Kidney (tissue), 22 donors: ENCODE measurements at places on chromosomes 2 and 18. TPM values are rescaled to one million over a fixed set of nuclear protein-coding genes. Genes with fewer than 3 reads are reported as not detected.
A peak's percentile ranks its signal among the peaks of the same experiment; 100 is the strongest.

The COPS9 gene
- polyA plus RNA-seq: 310 TPM

DNA sequence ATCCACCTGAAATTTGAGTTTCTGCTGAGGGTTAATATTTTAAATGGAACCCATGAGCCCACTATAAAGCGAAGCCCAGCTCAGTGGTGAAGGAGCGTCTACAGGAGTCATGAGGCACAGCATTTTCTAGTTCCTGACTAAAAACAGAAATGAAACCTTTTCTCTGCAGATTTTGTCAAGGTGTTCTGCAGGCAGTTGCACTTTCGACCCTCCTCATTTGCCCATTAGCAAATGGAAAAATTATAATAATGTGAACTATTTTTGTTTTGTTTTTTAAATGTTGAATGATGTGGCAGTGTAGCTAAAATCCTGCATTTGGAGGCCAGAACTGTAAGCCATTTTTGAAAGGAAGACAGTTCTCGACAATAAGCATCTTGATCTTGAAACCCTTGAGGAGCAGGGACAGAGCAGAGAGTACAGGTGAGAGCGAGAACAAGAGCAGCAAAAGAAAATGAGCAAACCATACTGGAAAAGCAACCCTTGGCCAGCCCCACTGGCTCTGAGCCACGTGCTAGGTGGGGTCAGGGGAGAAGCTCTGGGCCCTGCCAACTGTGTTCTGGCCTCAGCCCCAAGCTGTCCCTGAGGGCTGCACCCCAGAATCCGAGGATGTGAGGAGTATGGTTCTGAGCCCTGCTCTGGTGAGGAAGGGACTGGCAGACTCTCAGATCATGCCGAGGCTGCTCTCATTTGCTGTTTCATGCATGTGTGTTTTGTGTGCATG lies 26.4 kb upstream of the COPS8 start:
- DNase-seq: no peak
- no peak overlapping the region for H3K4me3 ChIP-seq
- H3K36me3 ChIP-seq: no peaks in the 10 kb centered on the region
- no peaks in the 10 kb centered on the region for H3K4me1 ChIP-seq
- H3K27ac ChIP-seq: no peak overlapping the region
- no peaks in the 10 kb centered on the region for H3K27me3 ChIP-seq

DNA sequence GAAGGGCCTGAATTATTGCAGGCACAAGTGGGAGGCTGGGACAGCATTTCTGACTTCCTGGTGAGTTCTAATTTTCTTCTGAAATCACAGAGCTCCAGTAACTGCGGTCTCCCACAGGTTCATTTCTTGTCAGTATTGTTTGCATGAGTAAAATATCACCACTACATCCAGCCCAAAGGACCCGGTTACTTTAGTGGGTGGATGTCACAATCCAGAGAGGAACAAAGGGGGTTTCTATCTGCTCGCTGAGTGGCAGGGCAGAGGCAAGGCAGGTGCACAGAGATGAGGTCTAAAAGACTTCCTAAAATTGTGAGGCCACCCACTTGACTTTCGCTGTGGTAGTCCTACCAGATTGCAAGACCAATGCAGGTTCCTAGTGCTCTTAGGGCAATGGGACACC lies 800.4 kb upstream of the ID2 start:
- DNase-seq: no peak
- H3K36me3 ChIP-seq: no peaks in the 10 kb centered on the region
- H3K27me3 ChIP-seq: no peaks in the 10 kb centered on the region

DNA sequence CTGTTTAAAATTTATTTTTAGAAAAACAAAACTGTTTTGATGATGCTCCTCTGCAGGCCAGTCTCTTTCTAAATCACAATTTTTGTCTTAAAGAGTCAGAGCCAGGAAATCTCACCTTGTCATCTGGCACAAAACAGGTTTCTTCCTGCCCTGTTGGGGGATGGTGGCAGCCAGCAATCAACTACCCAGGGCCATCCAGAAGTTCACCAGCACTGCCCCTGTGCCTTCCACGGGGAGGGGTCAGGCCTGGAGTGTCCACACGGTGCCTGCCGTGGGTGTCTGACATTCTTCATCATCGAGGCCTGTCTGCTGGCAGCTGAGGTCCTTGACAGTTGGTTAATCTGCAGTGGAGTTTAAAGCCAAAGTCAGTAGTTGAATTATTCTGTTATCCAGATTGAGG lies 40.0 kb upstream of the BMP10 start:
- H3K4me1 ChIP-seq: no peaks in the 10 kb centered on the region
- DNase-seq: no peak
- no peaks in the 10 kb centered on the region for H3K27me3 ChIP-seq
- H3K27ac ChIP-seq: no peak overlapping the region
- H3K36me3 ChIP-seq: no peaks in the 10 kb centered on the region

DNA sequence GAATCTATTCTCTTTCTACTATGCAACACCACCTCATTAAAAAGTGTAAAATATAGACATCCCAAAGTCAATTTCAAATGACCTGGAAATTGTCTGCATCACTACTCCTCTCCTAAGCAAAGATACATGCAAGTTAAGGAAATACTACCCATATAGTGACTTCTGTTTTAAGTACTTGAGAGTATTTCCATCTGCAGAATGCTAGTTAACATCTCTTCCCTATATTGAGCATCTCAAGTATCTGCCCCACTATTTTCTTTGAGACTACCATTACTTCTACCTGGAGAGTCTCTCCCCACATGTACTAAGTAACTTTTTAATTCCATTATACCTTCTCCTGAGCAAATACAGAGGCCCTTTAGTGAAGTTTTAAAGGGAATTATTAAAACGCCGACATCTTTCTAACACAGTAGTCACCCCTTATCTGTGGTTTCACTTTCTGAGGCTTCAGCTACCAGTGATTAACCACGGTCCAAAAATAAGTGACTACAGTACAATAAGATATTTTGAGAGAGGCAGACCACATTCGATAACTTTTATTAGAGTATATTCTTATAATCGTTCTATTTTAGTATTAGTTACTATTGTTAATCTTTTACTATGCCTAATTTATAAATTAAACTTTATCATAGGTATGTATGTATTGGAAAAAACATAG lies 21.8 kb downstream of the CWC22 start:
- peaks cover 29% of the 10 kb centered on the region for H3K36me3 ChIP-seq
- no peak overlapping the region for H3K4me3 ChIP-seq
- no peak overlapping the region for H3K27ac ChIP-seq
- H3K4me1 ChIP-seq: no peaks in the 10 kb centered on the region
- H3K27me3 ChIP-seq: no peaks in the 10 kb centered on the region
- DNase-seq: no peak

GRCh38 chr2:145992572-145992971 lies 1472.7 kb upstream of the ZEB2 start:
- DNase-seq: no peak
- no peaks in the 10 kb centered on the region for H3K4me1 ChIP-seq
- H3K36me3 ChIP-seq: no peaks in the 10 kb centered on the region
- H3K27ac ChIP-seq: no peak overlapping the region

- no peak for DNase-seq
- H3K36me3 ChIP-seq: no peaks in the 10 kb centered on the region
- no peak overlapping the region for H3K4me3 ChIP-seq
- H3K27me3 ChIP-seq: no peaks in the 10 kb centered on the region
- no peak overlapping the region for H3K27ac ChIP-seq
- H3K4me1 ChIP-seq: no peaks in the 10 kb centered on the region
Measured at GRCh38 chr18:74902147-74902455, 304.4 kb downstream of the ZNF407 start.

The CBLN2 gene
- polyA plus RNA-seq: 2.2 TPM

DNA sequence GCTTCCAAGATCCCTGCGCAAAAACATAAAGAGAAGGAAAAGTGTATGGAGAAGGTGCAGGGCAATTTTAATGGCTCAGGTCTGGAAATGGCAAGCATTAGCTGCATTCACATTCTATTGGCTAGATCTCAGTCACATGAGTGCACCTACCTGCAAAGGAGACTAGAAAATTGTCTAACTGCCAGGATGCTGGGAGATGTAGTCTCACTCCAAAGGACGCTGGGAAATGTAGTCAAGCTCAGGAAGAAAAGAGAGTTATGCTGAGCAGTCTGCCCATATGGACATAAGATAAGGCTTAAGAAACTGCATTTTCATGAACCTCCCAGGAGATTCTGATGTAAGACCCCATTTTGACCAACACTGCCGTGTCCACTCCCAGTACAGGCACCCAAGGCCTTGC lies 9.5 kb upstream of the KLHL29 start:
- H3K4me3 ChIP-seq: no peak overlapping the region
- no peaks in the 10 kb centered on the region for H3K36me3 ChIP-seq
- H3K27me3 ChIP-seq: no peaks in the 10 kb centered on the region
- DNase-seq: no peak
- H3K27ac ChIP-seq: no peak overlapping the region
- H3K4me1 ChIP-seq: no peaks in the 10 kb centered on the region

The REG3A gene
- not detected for polyA plus RNA-seq

DNA sequence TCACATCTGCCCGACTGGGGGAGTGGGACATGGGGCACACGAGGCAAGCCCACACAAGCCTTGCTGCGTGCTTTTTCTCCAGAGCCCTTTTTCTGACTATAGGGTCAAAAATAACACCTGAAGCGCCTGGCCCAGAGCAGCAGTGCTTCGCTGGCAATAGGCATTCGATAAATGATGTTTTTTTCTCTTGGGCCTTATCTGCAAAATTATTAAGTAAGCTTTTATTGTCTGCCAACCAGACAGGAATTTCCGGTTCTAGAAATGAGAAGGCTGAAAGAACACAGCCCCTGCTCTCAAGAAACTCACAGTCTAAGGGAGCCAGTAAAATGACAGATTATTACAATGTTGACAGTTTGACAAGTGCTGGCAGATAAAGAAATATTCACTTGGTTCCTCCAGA lies 2.7 kb upstream of the TMBIM1 start:
- H3K36me3 ChIP-seq: no peaks in the 10 kb centered on the region
- H3K4me3 ChIP-seq: no peak overlapping the region
- H3K4me1 ChIP-seq: peaks cover 29% of the 10 kb centered on the region
- DNase-seq: no peak
- peak overlapping the region; percentile 77 for H3K27ac ChIP-seq
- no peaks in the 10 kb centered on the region for H3K27me3 ChIP-seq

The APCDD1 gene
- polyA plus RNA-seq: 2.8 TPM

GRCh38 chr2:143933946-143934569 lies 585.9 kb downstream of the ZEB2 start:
- H3K27ac ChIP-seq: no peak overlapping the region
- no peak for DNase-seq
- peaks cover 4% of the 10 kb centered on the region for H3K4me1 ChIP-seq
- H3K27me3 ChIP-seq: no peaks in the 10 kb centered on the region
- no peaks in the 10 kb centered on the region for H3K36me3 ChIP-seq

DNA sequence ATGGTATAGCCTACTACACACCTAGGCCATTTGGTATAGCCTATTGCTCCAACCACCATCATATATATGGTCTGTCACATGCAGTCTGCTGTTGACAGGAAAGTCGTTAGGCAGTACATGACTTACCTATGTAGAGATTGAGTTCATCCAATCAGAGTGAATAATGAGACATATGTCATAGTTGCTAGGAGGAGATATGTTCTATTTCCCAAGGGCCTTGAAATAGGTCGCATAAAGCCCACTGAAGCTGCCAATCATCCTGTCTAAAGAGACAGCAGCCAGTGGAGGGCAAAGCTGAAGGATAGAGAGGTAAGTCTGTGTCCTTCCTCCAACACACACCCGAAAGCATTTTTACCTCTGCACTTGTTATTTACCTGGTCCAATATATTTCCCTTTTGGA lies 263.4 kb downstream of the PTPRM start:
- H3K4me3 ChIP-seq: no peak overlapping the region
- H3K27ac ChIP-seq: no peak overlapping the region
- no peaks in the 10 kb centered on the region for H3K36me3 ChIP-seq
- no peak for DNase-seq
- H3K27me3 ChIP-seq: no peaks in the 10 kb centered on the region

GRCh38 chr2:70433315-70433714 lies 120.3 kb downstream of the TGFA start:
- H3K27me3 ChIP-seq: no peaks in the 10 kb centered on the region
- no peaks in the 10 kb centered on the region for H3K36me3 ChIP-seq
- no peak overlapping the region for H3K4me3 ChIP-seq

DNA sequence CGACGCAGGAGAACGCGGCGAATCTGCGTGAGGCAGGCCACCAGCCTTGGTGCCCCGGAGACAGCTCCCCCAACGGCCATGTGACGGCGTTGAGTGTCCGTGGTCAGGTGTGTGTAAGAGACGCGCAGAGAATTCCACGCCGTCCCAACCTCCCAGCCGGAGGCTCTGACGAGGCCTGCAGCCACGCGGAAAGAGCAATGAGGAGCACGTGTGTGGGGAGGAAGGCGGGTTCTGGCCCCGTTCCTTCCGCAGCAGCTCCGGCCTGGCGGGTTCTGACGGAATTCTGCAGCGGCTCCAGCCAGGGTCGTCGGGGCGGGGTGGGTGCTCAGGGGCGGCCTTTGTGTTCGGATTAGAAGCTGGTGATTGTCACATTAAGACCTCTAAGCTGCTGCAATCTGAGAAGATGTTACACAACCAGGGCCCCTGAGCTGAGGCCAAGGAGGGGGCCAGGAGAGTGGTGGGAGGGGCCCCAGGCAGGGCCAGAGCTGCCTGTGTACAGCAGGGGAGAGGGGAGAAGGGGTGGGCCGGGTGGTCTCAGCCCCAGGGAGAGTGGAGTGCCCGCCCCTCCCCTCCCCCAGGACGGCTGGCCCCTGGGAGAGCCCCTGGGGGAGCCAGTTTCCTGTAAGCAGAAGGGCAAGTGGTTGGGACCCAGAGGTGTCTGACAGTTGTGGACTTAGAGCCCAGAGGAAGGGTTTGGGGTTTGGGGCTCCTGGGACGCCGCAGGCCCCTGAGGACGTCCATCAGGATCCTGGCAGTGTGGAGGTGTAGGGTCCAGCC lies 5.1 kb upstream of the GAL3ST2 start:
- H3K27me3 ChIP-seq: no peaks in the 10 kb centered on the region
- no peak overlapping the region for H3K27ac ChIP-seq
- H3K4me1 ChIP-seq: peaks cover 13% of the 10 kb centered on the region
- DNase-seq: peak; percentile 62
- no peak overlapping the region for H3K4me3 ChIP-seq

The NDC80 gene
- polyA plus RNA-seq: 0.99 TPM

The G6PC2 gene
- polyA plus RNA-seq: not detected

GRCh38 chr2:152304836-152305235 lies 30.1 kb upstream of the FMNL2 start:
- H3K27ac ChIP-seq: no peak overlapping the region
- no peaks in the 10 kb centered on the region for H3K36me3 ChIP-seq
- DNase-seq: no peak
- H3K4me3 ChIP-seq: no peak overlapping the region
- H3K4me1 ChIP-seq: no peaks in the 10 kb centered on the region

DNA sequence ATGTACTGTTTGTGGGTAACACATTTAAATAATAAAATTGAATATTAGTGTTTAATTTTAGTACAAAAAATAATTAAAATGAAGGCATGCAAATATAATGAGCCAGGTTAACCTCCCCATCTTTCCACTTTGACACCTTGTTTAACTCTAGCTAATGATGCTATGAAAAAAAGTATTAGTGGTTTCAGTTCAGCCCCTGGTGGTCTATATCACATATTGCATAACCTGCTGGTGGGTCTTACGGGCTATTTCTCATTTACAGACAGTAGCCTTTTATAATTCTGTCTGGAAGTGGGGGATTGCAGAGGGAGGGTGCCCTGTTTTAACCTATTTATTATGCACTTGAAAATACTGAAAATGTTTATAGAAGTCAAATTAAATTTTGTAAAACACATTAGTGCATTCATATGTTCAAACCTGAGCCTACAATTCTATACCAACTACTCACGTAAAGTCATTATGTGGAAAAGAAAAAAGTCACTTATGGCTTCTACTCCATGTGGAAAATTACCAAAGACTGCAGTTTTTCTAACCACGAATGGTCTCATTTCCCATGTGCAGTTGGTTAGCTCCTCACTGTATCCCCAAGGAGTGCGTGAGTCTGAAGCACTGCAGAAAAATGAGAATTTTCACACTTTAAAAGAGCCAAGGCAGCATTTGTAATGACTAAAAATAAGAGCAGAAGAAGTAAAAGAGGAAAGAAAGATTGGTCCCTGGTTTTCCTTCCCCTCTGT lies 381.0 kb downstream of the MTX2 start:
- peak overlapping the region; percentile 38 for H3K4me3 ChIP-seq
- no peaks in the 10 kb centered on the region for H3K4me1 ChIP-seq
- H3K27me3 ChIP-seq: no peaks in the 10 kb centered on the region
- DNase-seq: no peak
- H3K27ac ChIP-seq: no peak overlapping the region
